ENCODE measurements at places on chromosomes 4 and X.

DNA sequence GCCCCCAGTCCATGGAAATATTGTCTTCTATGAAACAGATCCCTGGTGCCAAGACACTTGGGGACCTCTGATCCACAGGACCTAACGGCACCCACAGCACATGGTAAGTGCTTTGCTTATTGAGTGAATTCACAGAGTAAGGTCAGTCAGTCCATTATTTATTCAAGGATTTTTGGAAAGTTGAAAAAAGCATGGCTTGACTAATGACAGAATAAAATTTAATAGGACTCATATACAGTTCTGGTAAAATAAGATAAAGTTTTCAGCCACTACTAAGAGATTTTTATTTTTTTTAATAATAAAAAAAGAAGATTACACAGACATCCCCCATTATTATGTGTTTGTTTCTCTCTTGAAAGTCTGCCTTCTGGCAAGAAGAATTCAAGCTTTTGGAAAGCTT, 490.6 kb upstream of the HS3ST1 start:
- no peak for DNase-seq

GRCh38 chrX:50779694-50780093, 34.3 kb downstream of the SHROOM4 start:
- DNase-seq: no peak

GRCh38 chr4:61380865-61381264, 180.7 kb downstream of the ADGRL3 start:
- no peak for DNase-seq

GRCh38 chrX:39513836-39514235, 583.9 kb downstream of the BCOR start:
- no peak for DNase-seq

DNA sequence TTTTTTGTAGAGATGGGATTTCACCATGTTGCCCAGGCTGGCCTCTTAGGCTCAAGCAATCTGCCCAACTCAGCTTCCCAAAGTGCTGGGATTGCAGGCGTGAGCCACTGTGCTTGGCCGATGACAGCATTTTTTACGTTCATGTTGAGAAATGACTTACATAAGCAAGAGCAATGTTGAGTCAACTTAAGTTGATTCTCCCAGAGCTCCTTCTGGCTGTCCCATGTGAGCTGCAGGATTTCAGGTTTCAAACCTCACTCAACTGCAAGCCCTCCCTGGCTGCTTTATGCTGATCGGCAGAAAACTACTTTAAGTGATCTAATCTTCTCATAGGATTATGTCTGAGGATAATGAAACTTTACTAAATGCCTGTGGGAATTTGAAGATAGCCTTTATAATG, 86.8 kb downstream of the GC start:
- no peak for DNase-seq

- no peak for DNase-seq
These were observed 197.8 kb upstream of the ANKRD50 start for GRCh38 chr4:124910327-124910726.

Measured in bone marrow (tissue), 2 donors.